ENCODE measurements at places on chromosomes 1 and 21.
A peak's percentile ranks its signal among the peaks of the same experiment; 100 is the strongest.

DNA sequence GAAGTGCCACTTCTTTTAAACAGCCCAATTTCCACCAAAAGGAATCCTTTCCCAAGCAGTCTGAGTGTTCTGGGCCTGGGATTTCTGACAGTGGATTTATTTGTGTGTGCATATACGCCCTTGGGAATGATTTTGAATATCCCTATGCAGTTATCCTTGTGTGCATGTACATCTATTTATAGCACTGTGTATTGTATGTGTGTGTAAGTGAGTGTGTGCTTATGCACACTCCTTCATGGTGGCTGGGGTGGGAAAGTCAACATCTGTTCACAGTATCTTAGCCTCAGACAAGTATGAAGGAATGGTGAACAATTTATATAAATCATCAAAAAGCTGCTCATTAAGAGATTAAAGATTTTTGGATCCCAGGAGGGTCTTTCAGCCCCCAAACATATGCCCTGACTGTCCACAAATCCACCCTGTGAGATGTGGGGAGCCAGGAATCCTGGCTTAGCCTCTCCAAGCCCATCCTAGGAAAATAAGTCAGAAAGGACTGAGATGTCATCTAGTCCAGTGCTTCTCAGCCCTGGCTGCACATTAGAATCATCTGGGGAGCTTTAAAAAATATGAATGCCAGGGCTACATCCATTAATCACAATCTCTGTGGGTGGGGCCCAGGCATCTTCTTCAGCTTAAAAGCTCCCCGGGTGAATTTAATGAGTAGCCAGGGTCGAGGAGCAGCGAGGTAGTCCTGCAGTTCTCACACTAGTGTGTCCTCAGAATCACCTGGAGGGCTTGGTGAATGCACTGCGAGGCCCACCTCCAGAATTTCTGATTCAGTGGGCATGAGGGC, 101.4 kb downstream of the PLXNA2 start:
- no peak for DNase-seq

DNA sequence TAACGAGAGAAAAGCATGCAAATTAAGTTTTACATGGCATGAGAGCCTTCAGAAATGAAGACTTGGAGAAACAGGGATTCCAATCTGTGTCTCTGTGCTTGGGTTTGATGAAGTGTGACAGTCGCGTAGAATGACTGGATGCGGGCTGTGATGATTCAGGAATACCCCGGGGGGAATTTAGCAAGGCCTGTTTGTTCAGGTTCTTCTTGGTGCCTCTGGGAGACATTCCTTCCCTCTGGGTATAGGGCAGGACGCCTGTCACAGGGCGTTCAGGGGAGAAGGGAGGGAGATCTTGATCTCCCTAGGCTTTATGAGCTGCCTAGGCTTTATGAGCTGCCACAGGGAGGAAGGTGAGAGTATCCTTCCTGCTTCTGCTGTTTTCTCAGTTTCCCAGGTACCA, 36.6 kb downstream of the DOP1B start:
- no peak for DNase-seq

DNA sequence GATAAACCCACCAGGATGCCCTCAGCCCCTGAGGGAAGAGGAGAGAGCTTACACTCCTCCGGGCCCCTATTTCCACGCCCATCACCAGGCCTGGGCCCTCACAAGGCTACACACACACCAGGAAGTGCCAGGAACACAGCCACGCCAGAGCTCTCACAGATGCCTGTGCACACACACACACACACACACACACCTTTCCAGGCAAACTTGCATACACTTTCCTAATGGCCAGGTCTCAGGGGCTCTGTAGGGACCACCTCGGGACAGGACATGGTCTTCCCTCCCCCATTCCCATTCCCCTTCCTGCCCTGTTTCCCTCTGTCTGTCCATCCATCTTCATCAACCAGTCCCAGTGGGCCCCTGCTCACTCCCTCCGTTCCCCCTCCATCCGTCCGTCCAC, 9.7 kb upstream of the EPHA2 start:
- DNase-seq: no peak

GRCh38 chr1:65866439-65866838, 73.7 kb downstream of the PDE4B start:
- DNase-seq: no peak

DNA sequence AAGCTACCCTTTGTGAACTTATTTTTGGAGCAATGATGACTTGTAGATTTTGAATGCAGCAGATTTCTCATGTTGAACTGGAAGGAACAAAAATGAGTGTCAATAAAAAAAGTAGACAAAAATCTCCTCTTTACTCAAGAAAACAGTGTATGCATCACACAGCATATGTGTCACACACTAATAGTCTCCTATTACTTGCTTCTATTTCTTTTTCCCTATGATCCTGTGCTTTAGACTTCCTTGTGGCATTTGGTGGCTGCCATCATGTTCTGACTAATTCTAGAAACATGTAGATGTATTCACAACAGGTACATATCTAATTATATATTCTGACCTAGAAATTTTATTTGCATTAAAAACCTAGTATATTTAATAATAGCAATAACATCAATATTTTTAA, 14.3 kb downstream of the RC3H1 start:
- DNase-seq: no peak

GRCh38 chr1:186618401-186619170, 61.6 kb downstream of the PTGS2 start:
- DNase-seq: no peak

- DNase-seq: no peak
These were observed 67.8 kb upstream of the FGGY start for GRCh38 chr1:59229138-59229537.

DNA sequence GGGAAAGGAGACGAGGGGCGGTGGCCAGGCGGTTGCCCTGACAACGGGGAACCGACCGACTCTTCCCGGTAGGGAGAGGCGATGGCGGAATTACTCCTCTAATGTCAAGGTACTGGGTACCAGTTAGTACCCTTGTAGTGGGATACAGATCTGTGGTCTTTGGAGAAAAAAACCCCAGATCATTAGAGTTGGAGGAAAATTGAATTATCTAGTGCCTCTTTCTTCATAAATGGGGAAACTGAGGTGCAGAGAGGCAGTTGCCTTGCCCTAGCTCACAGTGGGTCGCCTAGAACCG, 545 bp upstream of the PEF1 start:
- DNase-seq: no peak

DNA sequence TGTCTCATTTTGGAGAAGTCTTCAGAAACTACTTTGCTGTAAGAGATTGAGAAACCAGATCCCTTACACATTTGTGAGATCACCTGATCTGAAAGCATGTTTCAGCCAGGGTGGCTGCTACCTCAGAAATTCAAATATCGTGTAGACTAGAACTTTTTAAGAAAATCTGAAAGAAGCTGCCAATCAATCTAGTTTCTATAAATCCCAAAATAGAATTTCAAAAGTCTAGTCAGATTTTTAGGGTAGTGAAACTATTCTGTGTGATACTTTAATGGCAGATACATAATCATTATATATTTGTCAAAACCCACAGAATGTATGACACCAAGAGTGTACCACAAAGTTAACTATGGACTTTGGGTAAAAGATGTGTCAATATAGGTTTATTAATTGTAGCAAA, 79.9 kb upstream of the PLPPR5 start:
- no peak for DNase-seq

- no peak for DNase-seq
These were observed 74.1 kb downstream of the GALNT2 start for GRCh38 chr1:230141021-230141648.

- DNase-seq: no peak
These were observed 4.4 kb upstream of the FNDC5 start for GRCh38 chr1:32874860-32875752.

GRCh38 chr1:164937291-164937690, 378.3 kb downstream of the PBX1 start:
- no peak for DNase-seq

DNA sequence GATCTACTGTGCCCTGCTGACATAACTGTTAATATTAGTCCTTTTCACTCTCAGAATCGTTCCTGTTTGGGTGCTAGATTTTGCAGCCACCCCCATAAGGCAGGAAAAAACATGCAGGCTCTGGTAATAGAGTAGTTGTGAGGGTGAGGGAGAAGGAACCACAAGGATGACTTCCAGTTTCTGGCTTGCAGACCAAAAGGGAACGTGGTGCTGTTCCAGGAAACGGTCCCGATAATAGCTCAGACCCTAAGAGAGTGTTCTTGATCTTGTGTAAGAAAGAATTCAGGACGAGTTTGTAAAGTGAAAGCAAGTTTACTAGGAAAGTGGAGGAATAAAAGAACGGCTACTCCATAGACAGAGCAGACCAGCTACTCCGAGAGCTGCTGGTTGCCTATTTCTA, 50.7 kb upstream of the RHOU start:
- DNase-seq: no peak

GRCh38 chr1:162357681-162358266, 18.9 kb downstream of the SPATA46 start:
- no peak for DNase-seq

GRCh38 chr1:36458910-36459309, 5.3 kb downstream of the MRPS15 start:
- no peak for DNase-seq

DNA sequence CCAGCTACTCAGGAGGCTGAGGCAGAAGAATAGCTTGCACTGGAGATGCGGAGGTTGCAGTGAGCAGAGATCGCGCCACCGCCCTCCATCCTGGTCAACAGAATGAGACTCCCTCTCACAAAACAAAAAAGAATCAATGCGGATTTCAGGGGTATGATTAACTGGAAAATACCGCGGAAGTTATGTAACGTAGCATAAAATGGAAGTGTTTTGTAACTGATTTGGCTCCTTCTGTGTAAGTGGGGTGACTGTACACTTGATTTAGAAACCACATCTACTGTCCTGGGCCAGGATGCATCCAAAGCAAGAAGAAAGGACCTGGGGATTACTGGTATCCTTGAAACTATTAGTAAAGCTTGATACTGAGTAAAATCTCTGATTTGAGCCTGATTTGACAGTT, 3.1 kb upstream of the VAMP4 start:
- no peak for DNase-seq

- no peak for DNase-seq
These were observed 93.2 kb downstream of the PRDM2 start for GRCh38 chr1:13793088-13793730.

- no peak for DNase-seq
These were observed 12.5 kb upstream of the SPATC1L start for GRCh38 chr21:46196733-46197132.

GRCh38 chr1:107935396-107936064, 29.4 kb downstream of the VAV3 start:
- DNase-seq: no peak

DNA sequence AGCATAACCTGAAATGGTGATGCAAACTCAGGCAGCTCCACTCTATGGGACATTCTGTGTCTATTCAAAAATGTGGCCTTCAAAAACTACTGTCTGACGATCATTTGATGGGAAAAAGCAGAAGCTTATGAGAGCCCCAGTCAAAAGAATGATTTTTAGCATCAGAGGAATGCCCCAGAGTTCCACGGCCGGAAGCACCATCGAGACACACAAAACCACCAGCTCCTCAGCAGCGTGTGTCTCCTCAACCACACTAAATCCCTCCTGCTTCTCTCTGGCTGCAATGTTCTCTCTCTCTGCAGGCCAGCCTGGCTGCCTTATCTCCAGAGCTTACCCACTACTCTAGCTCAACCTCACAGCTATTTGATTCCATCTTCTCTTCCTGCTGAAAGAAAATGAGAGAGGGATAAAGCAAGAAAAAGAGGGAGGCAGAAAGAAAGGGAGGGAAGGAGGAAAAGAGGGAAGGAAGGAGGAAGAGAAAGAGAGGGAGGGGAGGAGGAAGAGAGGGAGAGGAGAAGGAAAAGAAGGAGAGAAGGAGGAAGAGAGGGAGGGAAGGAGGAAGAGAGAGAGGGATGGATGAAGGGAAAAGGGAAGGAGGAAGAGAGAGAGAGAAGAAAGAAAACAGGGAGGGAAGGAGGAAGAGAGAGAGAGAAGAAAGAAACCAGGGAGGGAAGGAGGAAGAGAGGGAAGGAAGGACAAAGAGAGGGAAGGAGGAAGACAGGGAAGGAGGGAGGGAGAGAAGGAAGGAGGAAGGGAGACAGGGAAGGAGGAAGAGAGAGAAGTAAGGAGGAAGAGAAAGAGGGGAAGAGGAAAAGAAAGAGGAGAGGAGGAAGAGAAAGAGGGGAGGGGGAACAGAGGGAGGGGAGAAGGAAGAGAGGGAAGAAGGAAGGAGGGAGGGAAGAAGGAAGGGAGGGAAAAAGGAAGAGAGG, 33.5 kb upstream of the LAPTM5 start:
- no peak for DNase-seq

GRCh38 chr1:203271962-203272632, 33.2 kb upstream of the BTG2 start:
- DNase-seq: no peak

DNA sequence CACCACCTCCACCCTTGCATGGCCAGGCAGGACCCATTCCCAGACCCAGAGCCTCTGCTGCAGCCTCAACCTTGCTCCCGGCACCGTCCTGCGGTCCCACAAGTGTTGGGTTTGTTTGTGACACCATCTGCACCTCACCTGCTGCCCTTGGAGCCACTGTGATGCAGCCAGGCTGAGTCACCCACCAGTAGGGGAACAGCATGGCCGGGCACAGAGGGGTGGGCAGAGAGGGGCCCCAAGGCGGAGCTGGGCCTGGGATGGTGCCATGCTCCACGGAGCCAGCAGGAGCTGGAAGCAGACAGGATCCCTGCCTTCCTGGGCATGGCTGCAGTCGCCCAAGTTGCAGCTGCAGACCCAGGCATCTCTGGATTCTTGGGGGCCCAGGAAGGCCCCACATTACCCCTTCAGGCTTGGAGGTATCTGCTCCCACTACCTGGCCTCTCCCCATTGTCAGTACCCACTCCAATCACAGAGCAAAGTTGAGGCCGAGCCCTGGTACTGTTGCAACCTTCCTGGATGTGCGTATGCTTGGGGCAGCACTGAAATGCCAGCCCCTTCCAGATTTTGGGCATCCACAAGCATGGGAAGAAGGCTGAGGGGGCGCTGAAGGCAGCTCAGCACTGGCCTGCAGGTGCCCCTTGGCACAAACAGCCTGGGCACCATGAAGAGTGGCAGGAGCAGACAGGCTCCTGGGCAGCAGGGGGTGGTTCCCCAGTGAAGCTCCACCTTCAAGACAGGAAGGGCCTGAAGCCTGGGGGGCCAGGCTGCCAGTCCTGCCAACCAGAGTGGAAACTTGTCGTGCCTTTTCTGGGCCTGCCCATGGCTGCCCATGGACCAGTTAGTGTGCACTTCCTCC, 172.8 kb downstream of the MATN1 start:
- DNase-seq: no peak

DNA sequence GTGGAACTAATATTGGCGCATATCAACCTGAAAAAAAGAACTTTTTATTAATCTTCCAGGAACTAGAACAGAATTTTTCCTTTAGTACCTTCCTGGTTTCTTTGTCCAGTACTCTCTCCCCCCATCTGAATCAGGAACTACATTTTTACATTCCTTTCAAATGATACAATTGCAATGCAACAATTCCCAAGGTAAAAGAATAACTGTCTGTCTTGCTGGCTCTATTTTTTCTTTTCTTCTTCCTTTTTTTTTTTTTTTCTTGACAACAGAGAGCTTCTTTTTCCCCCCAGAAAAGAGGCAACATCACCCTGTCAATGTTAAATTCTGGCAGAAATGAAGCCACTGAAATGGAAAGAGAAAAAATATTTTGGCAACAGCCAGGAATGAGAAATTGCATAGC, 4.5 kb upstream of the CD101 start:
- no peak for DNase-seq

GRCh38 chr1:43836267-43836951, 97.2 kb upstream of the ARTN start:
- peak; percentile 49 for DNase-seq

- no peak for DNase-seq
These were observed 21.8 kb upstream of the IL20 start for GRCh38 chr1:206843626-206844025.

All from stimulated activated CD8-positive, alpha-beta memory T cell treated with anti-CD3 and anti-CD28 coated beads, Interleukin-4, amount 100 ng/mL, for 24 hours (primary cell).